WTC11 (cell line): ENCODE measurements at places on chromosomes 12 and 14. TPM values are rescaled to one million over a fixed set of nuclear protein-coding genes. Genes with fewer than 3 reads are reported as not detected.

DNA sequence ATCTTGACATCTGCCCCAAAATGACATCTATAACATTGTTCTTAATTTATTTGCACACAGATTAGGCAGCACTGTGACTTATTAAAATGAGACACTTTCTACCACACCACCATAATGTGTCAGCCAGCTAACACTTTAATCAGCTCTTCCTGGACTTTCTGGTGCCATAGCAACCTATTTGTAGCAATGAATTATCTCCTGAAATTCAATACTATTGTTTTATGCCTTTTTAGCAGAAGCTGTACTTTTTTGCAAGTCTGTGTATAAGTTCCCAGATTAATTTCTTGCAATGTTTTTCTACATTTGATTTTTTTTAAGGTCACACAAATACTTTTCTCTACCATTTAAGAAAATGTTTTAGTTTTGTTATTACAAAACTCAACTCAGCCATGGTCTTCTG is 72.8 kb upstream of the SAV1 start:
- DNase-seq: no peak

DNA sequence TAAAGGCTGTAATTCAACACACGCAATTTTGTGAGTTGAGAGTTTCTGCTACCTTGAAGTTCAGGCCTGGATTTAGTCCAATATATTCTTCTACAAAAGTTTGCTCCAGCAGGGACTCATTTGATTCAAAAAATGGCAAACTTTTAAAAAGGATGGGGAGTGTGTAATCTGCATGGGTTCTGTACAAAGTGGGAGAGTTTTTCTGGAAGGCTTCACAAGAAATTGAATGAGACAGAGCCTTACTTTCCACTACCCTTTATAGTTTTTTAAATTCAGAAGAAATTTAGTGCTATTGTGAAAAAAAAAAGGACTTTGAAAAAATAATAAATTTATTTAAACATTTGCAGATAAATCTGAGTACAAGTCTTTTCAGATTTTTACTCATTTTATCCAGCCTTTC is 116.9 kb downstream of the METTL25 start:
- DNase-seq: no peak

- DNase-seq: no peak
These were observed 785 bp upstream of the FAM181A start for GRCh38 chr14:93926245-93926872.

GRCh38 chr14:103540821-103541708 is 12.1 kb downstream of the TRMT61A start:
- DNase-seq: no peak

Gene FAM186B
- total RNA-seq: 0.16 to 0.39 TPM (median 0.21 TPM) in 3 replicates

- no peak for DNase-seq
These were observed 36.3 kb upstream of the WDR89 start for GRCh38 chr14:63677891-63678379.

DNA sequence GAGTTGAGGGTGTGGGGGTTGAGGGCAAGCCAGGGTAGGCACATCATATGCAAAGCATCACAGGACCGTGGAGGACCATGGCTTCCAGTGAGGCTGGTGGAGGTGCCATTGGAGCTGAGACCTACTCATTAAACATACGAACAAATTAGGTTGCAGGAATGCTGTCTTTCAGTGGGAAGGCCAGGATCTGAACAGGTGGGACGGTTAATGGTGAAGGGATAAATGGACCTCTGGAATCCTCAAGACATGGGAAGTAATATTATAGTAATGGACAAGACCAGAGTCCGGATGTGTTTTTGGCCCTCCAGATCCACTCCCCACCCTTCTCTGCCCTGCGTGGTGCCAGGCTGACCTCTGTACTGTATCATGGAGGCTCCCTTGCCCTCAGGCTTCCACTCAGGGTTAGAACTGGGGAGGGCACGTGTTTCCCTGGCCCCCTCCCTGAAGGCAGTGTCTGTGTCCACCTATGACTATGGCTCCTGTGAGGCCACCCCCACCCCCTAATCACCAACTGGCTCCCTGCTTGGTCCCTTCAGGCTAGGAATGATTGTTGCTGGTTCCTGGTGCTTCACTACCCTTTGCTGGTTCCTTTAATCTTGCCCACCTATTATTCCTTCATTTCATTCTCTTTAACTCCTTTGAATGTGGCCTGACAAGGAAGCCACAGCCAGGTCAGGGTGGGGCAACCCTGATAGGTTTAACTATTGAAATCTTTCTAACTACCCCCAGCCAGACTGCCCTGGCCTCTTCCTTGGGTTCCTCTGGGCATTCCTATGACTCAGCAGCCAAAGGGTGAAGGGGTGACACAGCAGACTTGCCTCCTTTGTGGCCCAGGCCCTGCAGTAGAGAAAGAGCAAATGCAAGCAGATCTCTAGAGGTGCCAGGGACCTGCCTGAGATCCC is 10.7 kb downstream of the DHRS2 start:
- DNase-seq: no peak

Gene CRIP2
- total RNA-seq: 4.6 to 5.4 TPM (median 5.0 TPM) in 3 replicates

Gene SMCO3
- total RNA-seq: not detected in 3 replicates

- no peak for DNase-seq
These were observed 165.2 kb downstream of the TSPAN9 start for GRCh38 chr12:3242199-3242863.

Gene STRN3
- total RNA-seq: 37.1 to 40.8 TPM (median 40.4 TPM) in 3 replicates

GRCh38 chr12:64876388-64877071 is 52.1 kb downstream of the TBC1D30 start:
- DNase-seq: no peak

Gene DNAH10
- total RNA-seq: 0.07 to 0.11 TPM (median 0.09 TPM) in 3 replicates

GRCh38 chr14:100776681-100777365 is 49.1 kb upstream of the MEG3 start:
- no peak for DNase-seq

GRCh38 chr14:30906752-30907658 is 32.6 kb downstream of the COCH start:
- no peak for DNase-seq

Gene GSKIP
- total RNA-seq: 41.4 to 43.9 TPM (median 43.0 TPM) in 3 replicates

Gene PEX5
- total RNA-seq: 61.4 to 68.9 TPM (median 63.4 TPM) in 3 replicates

Gene HCAR3
- total RNA-seq: not detected in 3 replicates

DNA sequence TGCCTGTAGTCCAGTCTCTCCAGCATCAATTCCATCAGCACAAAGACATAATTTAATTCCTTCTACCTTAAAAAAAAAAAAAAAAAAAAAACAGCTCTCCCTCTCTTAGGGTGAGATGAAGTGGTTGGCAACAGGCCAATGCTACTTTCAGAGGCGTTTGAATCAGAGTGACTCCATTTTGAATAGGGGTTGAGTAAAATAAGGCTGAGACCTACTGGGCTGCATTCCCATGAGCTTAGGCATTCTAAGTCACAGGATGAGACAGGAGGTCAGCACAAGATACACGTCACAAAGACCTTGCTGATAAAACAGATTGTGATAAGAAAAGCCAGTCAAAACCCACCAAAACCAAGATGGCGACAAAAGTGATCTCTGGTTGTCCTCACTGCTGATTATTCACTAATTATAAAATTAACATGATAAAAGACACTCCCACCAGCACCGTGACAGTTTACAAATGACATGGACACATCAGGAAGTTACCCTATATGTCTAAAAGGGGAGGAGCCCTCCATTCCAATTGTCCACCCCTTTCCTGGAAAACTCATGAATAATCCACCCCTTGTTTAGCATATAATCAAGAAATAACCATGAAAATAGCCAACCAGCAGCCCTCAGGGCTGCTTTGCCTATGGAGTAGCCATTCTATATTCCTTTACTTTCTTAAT is 6.9 kb upstream of the TCL1B start:
- DNase-seq: no peak

DNA sequence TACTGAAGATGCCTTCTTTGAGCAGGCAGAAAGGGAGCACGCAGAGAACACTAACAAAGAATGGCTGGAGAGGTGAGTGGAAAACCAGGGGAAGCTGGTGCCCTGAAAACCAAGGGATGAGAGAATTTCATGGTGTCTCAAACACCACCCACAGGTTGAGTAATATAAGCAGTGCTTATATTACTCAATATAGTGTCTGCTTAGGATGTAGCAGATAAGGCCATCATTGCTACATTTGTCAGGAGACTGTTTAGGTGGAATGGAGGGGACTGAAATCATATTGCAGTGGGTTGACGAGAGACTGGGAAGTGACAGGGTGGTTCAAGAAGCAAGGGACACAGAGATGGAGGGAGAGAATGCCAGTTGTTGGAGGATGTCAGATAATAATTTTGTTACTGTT is 20.6 kb downstream of the PKP2 start:
- no peak for DNase-seq

DNA sequence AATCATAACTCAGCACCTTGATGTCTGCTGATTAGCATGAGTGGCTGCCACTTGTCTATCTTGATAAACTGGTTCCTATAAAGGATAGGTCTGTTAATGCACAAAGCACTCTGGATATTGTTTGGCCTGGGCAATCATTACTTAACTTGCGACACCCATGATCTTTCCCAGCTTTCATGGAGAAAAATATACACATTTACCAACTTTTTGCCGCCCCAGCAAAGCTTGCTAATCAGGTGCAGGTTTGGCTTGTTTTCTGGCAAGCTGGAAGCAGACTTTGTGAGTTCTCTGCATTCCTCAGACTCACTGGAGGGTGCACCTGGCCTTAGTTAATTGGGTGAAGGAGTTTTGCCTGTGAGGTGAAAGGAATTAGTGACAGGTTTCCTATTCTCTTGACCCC is 1126.4 kb upstream of the FLRT2 start:
- DNase-seq: peak; percentile 32

Gene SLC25A47
- total RNA-seq: not detected in 3 replicates

- DNase-seq: no peak
These were observed 701.3 kb downstream of the RERGL start for GRCh38 chr12:17388679-17389078.

DNA sequence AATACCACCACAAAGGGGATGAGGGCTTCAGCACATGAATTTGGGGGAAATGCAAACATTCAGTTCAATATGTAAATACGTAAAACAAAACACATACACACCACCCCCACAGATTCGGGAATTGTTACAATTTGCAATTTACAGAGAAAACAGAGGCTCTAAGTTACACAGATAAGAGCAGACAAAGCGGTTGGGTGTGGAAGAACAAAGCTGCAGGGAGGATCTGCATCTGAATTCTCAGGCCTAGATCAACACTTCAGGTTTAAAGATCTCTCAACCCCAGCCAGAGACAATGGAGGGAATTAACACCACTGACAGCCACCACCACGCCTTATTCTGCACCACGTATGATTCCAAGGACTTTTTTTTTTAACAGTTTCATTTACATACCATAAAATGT is 375.5 kb downstream of the BCL11B start:
- no peak for DNase-seq

GRCh38 chr14:50055461-50056228 is 60.7 kb downstream of the VCPKMT start:
- no peak for DNase-seq

DNA sequence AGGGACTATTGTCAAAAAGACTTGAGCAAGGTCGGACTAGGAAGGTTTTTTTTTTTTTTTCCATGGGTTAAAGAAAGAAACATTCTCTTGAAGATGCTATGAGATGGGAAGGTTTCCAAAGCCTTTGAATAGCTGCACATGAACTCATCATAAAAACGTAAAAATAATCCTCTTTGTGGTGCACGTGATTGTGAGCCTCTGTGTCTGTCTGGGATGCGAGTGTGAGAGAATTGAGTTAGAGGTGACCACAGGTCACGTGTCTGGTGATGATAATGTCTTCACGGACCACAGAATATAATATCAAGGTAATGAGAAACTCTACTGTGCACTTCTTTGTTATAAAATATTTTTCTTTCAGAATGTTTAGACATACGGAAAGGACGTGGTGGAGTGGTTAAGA is 24.3 kb upstream of the ADGRD1 start:
- DNase-seq: no peak

Gene SLCO1A2
- total RNA-seq: 9.9 to 13.9 TPM (median 11.5 TPM) in 3 replicates

GRCh38 chr12:130117233-130117632 is 45.0 kb upstream of the FZD10 start:
- no peak for DNase-seq

DNA sequence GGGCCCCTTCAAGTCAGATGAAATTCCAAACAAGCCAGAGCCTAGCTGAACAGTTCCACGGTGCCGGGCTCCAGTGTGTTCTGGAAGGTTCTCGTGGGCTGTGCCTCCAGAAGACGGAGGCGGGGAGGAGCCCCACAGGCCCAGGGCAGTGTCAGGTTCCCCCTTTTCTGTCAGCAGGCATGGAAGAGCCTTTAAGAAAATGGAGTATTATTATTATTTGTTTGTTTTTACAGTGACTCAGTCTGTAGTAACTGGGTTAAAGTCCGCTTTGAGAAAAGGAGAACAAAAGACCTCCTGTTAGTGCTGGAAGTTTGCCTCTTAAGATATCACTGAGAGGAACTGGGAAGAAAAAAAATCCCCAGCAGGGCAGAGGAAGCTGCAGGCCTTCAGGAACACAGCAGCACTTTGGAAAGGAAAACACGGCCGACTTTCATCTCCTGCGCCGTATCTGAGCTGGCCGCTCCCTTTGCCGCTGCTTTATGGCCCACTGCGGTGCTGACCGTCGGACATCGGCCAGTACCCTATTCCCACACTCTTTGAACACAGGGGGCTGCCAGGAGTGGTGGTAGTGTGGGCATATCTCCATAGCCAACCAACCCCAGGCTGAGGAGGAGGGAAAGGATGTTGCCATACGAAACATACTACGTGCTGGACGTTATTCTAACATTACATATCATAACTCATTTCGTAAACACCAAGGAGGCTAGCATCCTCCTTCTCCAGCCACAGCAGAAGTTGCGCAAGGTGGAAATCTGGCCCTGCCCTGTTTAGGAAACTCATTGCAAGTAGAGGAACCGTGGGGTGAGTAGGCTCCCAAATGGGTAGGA is 194.0 kb downstream of the ZFP36L1 start:
- no peak for DNase-seq

GRCh38 chr12:117466677-117467362 is 105.4 kb upstream of the NOS1 start:
- DNase-seq: no peak

- no peak for DNase-seq
These were observed 36.2 kb downstream of the ETV6 start for GRCh38 chr12:11685716-11686115.

DNA sequence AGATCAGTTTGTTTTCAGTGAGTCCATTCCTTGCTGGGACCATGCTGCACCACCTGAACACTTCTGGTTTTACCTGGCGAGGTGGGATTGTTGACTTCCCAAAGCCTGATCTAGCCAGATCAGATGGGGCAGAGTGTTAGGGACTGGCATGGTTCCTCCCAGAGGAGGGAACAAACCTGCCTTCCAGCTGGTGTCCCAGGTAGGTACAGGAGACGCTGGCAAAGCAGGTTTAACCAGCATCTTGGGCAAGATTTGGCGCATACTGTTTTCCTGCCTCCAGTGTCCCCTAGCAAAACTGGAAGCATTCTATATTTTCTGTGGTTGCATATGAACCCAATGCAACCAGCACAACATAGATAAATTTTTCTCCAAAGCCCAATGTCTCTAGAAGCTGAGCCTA is 14.6 kb upstream of the FOS start:
- no peak for DNase-seq

Gene LRP1-AS
- not detected in 3 replicates for total RNA-seq

DNA sequence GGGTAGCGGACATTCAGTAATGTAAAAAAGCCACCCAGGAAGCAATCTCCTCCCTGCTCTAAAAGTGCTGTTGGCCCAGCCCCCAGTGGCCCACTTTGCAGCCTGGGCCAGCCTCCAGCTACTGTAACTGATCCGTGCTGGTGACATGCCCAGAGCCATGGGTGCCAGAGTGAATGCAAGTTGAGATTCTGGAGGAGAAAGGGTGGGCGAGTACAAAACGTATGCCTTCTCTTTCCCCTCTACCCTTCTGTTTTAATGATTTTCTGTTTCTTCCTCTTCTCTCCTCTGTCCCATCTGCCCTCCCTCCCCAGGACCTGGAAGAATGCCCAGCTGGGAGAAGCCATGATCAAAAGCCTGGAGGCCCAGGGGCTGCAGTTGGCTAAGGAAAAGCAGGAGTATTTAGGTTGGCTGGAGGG is 16.9 kb downstream of the PLEKHD1 start:
- no peak for DNase-seq

Gene LRTM2
- 0.30 to 0.66 TPM (median 0.34 TPM) in 3 replicates for total RNA-seq

Gene MAP3K12
- 23.6 to 27.9 TPM (median 25.1 TPM) in 3 replicates for total RNA-seq

Gene GLI1
- total RNA-seq: 16.2 to 19.1 TPM (median 16.7 TPM) in 3 replicates
